Activated naive CD4-positive, alpha-beta T cell treated with anti-CD3 and anti-CD28 coated beads, Interleukin-2, amount 50 U/mL, for 72 hours (primary cell): ENCODE measurements at places on chromosomes 3 and 15.

DNA sequence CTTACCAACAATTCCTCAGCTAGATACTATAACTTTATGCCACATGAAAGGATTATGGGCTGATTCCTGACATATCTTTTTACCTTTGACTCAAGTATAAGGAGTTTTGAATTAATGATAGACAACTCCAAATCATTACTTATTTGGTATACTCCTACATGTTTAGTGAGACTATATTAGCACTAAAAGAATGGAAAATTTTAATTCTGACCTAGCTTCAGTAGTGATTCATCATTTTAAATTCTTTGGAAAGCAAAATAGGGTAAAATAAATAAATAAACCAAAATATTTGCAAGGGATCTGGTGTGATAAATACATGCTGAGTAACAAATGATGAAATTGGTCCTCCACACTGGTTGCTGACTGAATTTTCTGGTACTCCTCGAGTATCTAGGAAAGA is 42.3 kb upstream of the VGLL3 start:
- DNase-seq: no peak

DNA sequence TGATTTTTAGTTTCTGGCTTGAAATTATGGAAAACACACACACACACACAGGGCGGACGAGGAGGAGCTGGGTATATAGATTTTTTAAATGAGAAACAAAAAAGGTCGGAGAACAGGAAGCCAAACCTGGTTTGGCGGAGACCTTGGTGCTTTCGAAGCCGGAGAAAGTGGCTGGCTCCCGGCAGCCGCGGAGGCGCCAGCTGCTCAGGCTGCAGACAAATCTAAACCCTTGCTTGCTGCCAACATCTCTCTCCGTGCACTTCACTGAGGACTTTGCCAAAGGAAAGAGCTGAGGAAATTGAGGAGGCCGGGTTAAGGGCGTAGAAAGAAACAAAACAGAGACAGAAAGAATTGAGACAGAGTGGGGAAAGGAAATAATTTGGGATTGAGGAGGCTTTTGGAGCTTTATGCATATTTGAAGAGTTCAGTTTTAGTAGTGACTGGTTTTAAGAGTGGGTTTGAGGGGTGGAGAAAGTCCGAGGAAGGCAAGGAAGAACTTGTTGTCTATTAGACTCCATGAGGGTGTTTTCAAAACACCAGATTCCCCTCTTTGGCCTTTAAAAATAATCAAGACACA is 2.2 kb downstream of the ZIC1 start:
- no peak for DNase-seq

GRCh38 chr3:112253301-112253971 is 40.6 kb downstream of the SLC9C1 start:
- DNase-seq: no peak

DNA sequence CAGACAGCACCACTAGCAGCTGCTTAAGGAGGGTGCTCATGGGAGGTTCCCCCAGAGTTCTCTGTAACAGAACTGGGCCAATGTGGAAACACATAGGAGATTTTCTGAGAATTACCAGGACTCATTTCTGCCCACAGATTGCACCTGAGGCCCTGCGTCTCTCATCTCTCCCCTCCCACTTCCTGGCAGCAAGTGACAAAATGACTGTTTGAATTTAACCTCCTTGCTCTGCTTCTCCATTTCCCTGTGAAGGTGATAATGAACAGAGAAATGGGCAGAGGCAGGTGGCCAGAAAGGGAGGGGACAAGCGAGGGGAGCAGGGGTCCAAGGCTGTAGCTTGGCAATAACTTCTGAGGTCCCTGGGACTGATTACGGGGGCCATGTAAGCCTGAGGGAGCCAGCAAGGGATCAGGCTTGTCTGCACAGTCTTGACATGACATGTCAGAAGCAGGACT is 8.0 kb downstream of the EPHB1 start:
- peak; percentile 42 for DNase-seq

GRCh38 chr3:1092771-1093170 is at the start of gene CNTN6:
CNTN6 (plus strand) TSS chr3:1093024; CDS start chr3:1148009, 54,985 bp downstream.
- DNase-seq: no peak

DNA sequence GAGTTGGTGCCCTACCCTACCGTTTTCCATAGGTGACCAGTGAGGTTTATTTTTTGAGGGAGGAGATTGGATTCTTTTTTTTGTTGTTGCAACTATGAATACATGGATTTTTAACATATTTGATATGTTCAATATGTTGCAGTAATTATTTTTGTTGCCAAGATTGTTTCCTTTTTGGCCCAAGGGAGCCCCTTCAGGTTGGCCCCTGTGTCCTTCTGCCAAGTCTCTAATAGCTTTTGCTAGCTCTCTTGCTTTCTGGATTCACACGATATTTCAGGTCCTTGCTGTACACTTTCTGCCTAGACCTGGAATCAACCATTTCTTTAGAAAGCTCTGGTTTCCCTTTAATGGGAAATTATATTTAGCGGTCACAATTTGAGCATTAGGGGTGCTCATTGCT is 22.7 kb upstream of the SLC28A1 start:
- DNase-seq: no peak

GRCh38 chr15:100021653-100022052 is 288.4 kb upstream of the LYSMD4 start:
- DNase-seq: no peak

DNA sequence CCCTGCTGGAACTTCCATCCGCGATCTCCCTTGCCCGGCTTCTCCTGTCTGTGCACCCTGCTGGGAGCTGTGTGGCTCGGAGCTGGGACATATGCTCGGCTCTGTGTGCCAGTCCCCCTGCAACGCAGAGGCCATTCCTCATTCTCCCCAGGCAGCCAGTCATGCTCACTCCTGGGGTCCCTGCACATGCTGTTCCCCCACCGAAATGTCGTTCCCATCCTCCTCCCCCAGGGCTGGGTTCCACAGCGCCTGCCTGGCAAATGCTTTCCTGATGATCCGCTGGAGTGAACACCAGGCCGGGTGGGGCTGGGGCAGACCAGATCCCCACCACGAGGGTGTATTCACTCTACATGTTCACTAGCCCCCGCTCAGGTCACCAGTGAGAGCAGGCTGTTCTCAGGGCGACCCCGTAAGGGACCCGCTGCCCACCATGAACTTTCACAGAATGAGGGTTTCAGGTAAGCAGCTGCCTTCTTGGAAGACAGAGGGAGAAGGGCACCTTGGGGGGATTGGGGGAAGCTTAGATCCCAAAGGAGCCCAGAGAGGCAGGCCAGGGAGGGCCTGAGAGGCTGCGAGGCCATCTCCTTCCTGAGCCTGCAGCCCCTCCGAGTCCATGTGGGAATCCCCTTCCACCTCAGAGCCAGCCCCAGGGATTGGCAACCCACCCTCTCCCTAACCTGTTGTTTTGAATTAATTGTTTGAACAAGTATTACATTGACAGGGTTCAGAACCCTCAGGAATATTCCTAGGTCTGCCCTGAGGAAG is 88.7 kb upstream of the IQSEC1 start:
- no peak for DNase-seq

GRCh38 chr3:110684466-110684865 is 387.1 kb upstream of the NECTIN3 start:
- no peak for DNase-seq

GRCh38 chr3:73225146-73225855 is 163.8 kb downstream of the EBLN2 start:
- DNase-seq: no peak

- DNase-seq: no peak
Observed at GRCh38 chr3:134030379-134031347, 938 bp upstream of the SLCO2A1 start.

DNA sequence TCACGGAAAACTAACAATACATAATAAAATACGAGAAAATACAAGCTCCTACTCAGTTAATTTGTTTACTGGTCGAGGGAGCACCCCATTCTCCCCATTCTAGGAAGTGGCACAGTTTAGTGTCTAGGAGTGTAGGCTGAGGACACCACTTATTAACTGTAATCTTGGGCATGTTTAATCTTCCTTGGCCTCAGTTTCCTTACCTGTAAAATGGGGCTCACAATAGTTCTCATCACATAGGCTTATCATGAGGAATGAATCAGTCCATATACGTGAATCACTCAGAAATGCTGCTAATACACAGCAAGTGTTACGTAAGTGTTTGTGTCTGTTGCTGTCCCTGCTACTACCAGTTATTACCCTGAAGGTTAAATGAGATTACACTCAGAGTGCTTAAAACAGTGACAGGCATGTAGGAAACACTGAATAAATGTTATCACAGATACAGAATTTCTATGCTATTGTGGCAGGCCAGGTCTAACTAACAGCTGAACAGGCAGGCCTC is 210.2 kb downstream of the OSBPL10 start:
- no peak for DNase-seq

DNA sequence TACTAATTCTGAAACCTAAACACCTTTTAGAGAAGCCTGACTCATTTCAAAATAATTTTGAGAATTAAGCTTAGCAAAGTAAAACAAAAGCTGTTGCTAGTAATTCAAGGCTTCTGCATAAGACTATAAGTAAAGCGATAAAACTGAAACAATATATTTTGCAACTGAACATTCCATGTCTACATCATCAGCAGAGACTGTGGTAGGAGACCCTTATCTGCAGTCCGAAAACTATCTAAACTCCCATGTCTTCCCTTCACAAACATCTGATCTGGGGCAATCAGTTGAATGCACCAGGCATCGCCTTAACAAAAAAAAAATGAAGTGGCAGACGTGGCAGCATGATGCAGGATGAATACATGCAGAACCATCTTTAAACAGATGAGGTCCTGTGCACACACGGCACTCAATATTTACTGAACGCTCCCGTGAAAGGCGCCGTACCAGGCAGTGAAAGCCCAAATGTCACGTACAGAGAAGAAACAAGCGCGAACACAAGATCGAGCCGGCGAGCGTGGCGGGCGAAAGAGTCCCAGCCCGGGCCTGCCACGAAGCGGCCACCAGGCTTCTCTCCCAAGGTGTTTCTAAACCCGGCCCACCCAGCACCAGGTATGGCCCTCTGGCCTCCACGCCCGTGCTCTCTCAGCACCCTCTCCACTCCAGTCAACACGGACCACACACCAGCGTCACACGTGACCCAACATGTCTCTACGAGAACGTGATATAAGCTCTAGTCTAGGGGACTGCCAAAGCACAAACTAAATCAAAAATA is 63.0 kb downstream of the CHSY1 start:
- DNase-seq: no peak

- DNase-seq: peak; percentile 77
Observed at GRCh38 chr15:98647026-98647773, 1.1 kb upstream of the IGF1R start.

DNA sequence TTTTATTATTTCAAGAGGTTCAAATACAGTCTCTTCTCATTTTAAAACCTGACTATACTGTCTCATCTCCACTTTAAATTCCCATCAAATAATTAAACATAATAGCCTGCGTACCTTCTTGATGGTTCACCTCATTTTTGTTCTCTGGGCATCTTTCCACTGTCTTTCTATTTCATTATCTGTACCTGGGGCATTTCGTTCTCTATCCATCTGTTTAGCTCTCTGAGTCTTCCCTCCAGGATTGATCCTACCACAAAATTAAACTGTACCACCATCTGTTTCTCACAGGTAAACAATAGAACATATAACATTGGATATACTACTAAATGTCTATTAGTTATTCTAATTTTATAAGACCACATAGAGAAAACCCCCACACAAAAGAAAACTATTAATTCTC is 1331.4 kb downstream of the NSUN3 start:
- DNase-seq: no peak

GRCh38 chr3:30751610-30752299 is 142.7 kb downstream of the GADL1 start:
- peak; percentile 57 for DNase-seq

- DNase-seq: no peak
Observed at GRCh38 chr15:28125673-28126651, 26.8 kb upstream of the OCA2 start.

GRCh38 chr3:53842436-53843194 is 3.6 kb downstream of the CHDH start:
- no peak for DNase-seq

- no peak for DNase-seq
Observed at GRCh38 chr15:66651198-66651597, 50.8 kb upstream of the SMAD6 start.

- no peak for DNase-seq
Observed at GRCh38 chr3:41863024-41863423, 98.9 kb downstream of the ULK4 start.

DNA sequence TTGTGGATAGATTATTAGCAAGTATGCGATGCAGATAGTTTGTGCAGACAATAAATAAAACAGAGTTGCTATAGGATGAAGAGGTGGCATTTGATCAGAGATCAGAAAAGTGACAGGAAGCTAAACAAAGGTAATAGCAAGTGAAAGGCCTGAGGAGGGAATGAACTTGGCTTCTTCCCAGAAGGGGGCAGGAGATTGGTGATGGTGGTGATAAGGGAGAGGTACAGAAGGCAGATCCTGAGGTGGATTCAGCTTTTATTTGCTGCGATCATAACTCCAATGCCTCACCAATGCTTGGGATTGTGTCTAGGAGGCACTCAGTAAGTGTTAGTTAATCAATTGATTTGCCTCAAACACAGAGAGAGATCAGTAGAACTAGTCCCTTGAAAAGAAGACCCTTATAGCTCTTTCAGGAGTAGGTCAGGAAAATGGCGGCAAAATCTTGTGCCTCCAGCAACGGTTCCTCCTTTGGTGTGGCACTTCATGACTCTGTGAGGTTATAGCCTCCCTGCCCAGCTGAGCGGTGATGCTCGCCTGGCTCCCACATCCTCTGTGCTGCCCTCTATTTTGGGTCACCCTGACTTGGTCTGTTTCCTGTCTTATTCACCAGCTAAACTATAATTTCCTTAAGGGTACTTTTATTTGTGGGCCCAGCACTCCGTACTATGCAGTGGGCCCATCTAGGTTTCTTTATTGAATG is 37.5 kb downstream of the TGFBR2 start:
- peak; percentile 76 for DNase-seq

- no peak for DNase-seq
Observed at GRCh38 chr15:71103102-71103676, 12.1 kb upstream of the THSD4 start.

DNA sequence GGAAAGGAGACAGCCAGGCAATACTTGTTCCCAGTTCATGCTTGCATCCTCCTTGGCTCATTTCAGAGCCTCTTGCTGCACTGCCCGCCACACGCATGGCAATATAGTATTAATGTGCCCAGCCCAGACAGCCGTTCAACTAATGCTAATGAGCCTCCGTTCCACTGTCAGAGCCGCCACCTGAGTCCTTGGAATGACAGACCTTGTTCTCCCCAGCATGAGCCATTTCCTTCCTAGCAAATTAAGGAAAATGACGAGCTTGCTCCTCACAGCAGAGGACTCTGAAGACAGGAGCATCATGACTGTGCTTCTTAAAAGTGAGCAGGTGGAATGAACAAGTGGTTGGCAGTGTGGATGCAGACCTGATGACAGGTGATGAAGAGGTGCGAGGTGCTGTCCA is 10.8 kb upstream of the LRRC15 start:
- no peak for DNase-seq

GRCh38 chr15:86247249-86247955 is 167.7 kb downstream of the AGBL1 start:
- no peak for DNase-seq

GRCh38 chr3:161796780-161797179 is 300.2 kb downstream of the OTOL1 start:
- DNase-seq: no peak

- DNase-seq: no peak
Observed at GRCh38 chr15:85518979-85519761, 138.8 kb downstream of the AKAP13 start.

- no peak for DNase-seq
Observed at GRCh38 chr3:150050510-150050909, 79.8 kb upstream of the PFN2 start.
